IMR-90 (cell line): ENCODE measurements at places on chromosomes 16 and 17. TPM values are rescaled to one million over a fixed set of nuclear protein-coding genes. Genes with fewer than 3 reads are reported as not detected.

DNA sequence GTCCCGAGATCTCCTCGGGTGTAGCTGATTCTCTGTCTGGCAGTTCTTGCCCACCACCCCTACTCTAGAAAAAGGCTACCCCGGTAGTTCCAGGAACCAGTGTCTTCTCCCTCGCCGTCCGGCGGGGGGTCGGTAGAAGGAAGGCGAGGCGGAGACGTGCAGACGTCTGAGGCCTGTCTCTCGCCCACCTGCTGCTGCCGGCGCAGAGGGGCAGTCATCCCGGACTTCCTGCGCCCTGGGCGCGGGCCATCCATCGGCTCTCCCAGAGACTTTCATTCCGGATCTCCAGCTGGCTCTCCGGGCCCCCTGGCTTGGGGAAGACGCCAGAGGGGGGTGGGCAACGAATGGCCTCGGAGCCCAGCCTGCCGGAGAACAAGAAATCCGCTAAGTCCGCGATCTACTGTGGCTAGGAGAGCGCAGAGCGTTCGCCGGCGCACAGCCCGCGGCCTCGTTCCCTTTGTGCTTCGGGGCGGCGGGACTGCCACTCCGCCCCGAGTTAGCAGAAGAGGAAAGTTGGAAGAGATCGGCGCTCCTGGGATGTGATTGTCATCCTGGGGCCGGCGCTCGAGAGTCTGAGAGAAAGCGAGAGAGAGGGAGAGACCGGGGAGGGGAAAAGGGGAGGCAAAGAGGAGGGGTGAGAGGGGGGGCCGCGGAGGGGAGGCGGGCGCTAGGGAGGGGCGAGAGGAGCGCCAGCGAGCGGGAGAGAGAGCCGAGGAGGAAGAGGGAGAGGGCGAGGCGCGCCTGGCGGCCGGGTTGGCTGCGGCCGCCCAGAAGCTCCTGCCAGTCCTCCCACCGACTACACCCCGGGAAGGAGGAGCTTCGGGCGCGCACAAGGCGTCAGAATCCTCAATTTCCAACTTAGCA, at the start of gene IRX5:
Gene IRX5, plus strand, starts transcription at position 861 of the 864 bp plus-strand sequence. CDS start 334 bp downstream, outside the sequence.
- peak; percentile 81 for DNase-seq

The CES3 gene
- total RNA-seq: under 0.01 TPM in 1 of 2 replicates, not detected in the other

GRCh38 chr17:78971756-78972506, 7.8 kb downstream of the LGALS3BP start:
- no peak for DNase-seq

The ADGRG3 gene
- total RNA-seq: not detected in 2 replicates

- no peak for DNase-seq
Observed at GRCh38 chr17:57375040-57375769, 118.9 kb downstream of the MSI2 start.

The CLEC19A gene
- total RNA-seq: not detected in 2 replicates

GRCh38 chr17:40949418-40949817, 12.0 kb upstream of the KRT23 start:
- DNase-seq: no peak

The TNS4 gene
- total RNA-seq: 0.28 TPM in 1 of 2 replicates, not detected in the other

- no peak for DNase-seq
Observed at GRCh38 chr16:74749291-74750055, 25.1 kb downstream of the FA2H start.

The HSD17B2 gene
- total RNA-seq: 0.18 and 0.28 TPM in 2 replicates

DNA sequence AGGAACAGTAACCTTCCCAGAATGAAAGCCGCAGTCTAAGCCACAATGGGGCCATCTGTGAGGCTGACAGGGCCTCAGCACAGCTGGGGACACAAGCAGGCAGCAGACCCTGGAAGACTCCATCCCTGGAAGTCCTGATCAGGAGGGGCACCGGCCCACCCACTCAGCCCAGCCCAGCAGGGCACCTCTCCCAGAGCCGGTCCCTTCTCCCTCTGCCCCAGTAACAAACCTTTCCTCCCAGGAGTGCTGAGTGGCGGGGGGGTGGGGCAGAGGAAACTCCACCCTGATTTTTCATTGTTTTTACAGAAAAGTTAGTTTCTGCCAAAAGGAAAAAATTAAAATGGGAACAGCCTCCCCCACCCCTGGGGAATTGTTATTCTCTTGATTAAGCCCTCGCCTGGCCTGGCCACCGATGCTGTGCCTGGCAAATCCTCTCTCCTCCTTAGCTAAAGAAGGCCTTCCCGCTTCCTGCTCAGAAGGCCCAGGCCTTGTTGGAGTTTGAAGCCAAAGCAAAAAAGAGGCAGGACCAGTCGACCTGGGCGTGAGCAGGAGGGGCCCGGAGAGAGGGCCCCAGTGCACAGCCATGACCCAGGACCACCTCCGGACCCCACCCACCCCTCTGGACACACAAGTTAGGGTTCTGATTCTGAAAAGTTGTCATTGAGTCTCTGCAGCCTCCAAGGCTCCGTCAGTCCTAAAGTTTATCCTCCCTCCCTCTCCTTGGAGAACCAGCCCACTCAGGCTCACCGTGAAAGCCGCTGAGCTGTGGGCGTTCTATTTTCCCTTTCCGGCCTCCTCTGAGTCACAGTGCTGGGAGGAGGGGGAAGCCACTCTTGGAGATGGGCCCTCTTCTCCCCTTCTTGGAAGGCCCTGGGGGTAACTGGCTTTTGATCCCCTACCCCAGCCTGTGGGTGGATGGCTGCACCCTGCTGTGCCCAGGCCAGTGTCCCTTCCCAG, 128.4 kb upstream of the TNRC6C start:
- peak; percentile 72 for DNase-seq

The NOD2 gene
- total RNA-seq: not detected in 2 replicates

The SOST gene
- total RNA-seq: not detected in 2 replicates

The ADAD2 gene
- total RNA-seq: not detected in 2 replicates

GRCh38 chr16:1378087-1378803, 26.5 kb downstream of the GNPTG start:
- DNase-seq: no peak

- no peak for DNase-seq
Observed at GRCh38 chr17:75642182-75642783, 9.0 kb downstream of the SMIM5 start.

DNA sequence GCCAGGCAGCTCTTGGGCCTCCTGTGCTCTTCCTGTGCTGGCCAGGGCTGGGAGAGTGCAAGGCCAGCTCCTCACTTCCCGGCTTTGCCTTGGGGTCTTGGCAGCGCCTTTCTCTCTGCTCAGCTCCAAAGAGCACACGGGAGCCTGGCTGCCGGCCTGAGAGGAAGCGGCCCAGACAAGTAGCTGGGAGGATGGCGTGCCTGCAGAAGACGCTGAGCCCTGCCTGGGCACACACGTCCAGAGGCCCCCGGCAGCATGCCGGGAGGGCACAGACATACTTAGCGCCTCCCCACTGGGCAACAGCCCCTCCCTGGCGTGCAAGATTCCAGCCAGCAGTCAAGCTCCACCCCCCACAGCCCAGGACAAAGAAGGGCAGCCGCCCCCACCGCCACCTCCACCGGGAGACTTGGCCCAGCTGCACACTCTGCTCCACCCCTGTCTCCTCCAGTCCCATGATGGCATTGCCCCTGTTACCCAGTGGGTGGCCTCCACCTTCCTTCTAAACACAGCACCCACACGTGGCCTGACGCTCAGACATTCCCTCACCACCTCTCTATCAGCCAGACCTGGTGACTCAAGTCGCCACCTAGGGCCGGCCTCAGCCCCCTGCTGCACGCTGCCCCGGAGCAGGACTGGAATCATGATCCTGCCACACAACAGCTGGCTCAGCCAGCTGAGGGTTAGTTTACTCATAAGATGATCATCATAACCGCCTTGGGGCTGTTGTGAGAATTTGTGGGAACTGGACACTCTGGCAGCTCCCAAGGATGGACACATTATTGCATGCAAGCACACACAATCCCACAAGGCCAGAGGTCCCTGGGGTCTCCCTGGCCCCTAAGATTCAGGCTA, 12.4 kb downstream of the SGCA start:
- DNase-seq: peak; percentile 99

- DNase-seq: peak; percentile 14
Observed at GRCh38 chr16:1003391-1004347, 22.1 kb downstream of the SOX8 start.

- peak; percentile 73 for DNase-seq
Observed at GRCh38 chr16:66988197-66988788, at the start of gene CES4A. Gene CES4A, plus strand, starts transcription at chr16:66988589. Its CDS starts 184 bp downstream, at chr16:66988773.

GRCh38 chr16:68065716-68066305, 19.4 kb upstream of the NFATC3 start:
- peak; percentile 82 for DNase-seq

- DNase-seq: peak; percentile 39
Observed at GRCh38 chr16:11593581-11593980, 6.9 kb upstream of the LITAF start.

GRCh38 chr16:49567950-49568349, 194.3 kb downstream of the C16orf78 start:
- DNase-seq: no peak

The WNT9B gene
- not detected in 2 replicates for total RNA-seq

The ZP2 gene
- not detected in 2 replicates for total RNA-seq

DNA sequence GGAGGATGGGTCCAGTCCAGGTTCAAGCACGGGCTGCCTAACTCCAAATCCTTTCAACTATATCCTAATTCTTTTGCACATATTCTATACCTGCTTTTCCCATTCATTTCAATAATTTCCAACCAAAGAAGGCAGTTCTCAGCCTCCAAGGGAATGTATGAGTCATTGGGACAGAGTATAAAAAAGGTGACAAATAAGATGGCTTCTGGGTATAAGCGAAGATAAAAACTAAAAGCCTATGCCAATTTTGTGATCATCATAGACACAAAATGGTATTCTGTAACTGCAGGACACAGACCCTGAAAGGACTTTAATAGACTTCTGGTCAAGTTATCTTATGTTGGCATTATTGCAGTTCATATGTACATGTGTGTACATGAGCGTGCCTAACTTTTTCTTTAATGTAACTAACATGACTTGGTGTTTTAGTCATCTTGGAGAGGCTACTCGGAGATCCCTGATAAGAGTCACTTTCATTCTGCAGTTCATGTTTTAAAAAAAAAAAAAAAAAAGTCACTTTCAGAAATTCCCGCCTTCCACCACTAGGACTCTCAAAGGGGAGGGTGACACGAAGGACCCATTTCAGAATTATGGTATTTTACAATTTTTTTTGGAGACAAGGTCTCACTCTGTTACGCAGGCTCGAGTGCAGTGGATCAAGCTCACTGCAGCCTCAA, 17.3 kb downstream of the COG1 start:
- DNase-seq: no peak

- DNase-seq: no peak
Observed at GRCh38 chr17:65219124-65219523, 82.0 kb downstream of the RGS9 start.

GRCh38 chr16:58481931-58482330, 18.0 kb upstream of the NDRG4 start:
- DNase-seq: no peak

The MT1H gene
- total RNA-seq: not detected in 2 replicates

The ACE gene
- total RNA-seq: 1.4 TPM in 2 replicates

DNA sequence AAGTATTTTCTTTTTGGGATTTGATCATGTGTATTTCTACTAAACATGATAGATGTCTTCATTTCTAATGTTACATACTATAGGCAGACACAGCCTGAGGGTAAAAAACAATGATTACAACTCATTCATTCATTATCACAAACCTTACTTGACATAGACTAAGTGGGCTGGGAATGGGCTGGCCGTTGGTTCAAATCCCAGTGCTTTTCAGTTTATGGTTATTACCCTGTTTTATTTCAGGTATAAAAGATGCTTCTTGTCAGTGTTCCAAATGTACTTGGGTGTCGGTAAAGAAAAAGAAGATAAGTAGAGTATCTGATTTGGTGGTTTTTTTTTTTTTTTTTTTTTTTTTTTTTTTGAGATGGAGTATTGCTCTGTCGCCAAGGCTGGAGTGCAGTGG, 149.7 kb upstream of the ZFHX3 start:
- DNase-seq: no peak

The VASN gene
- 9.3 and 10.3 TPM in 2 replicates for total RNA-seq

DNA sequence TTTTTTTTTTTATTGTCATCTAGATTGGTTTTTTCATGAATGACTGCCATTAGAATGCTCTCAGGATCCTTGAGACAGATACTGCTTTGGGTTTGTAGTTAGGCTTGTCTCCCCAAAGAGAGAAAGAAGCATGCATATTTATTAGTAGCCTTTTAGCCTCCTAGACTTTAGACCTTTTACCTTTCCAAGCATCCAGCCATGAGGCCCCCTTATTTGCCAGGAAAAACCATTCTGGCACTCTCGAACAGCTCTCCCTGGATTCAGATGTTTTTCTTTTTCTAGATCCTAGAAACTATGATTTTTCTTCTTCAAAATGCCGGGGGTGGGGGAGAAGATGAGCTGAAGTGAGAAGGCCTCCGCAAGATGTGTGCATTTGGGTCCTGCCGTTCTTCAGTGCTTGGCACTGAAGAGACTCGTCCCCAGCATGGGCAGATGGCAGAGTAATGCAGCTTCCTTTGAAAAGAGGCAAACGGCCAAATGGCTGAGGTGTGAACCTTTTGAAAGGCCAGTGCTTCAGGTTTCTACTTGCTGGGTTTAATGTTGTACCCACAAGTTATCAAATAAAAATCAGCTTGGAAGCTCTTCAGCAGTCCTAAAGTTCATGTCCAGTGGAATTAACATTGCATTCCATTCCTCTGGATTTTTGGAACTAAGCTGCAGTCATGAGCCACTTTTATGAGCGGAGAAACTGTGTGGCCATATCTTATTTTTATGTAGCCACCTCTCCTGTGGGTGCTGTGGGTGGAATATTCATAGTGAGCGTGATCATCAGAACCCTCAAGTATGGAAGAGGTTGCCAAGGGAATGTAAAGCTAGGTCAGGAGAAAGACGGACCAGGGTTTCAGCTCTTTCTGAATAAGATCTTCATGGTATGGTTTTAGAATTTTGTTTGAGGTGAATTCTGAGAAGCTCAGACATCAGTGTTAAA, 7.2 kb downstream of the SOCS7 start:
- no peak for DNase-seq

The ABCC11 gene
- total RNA-seq: under 0.01 and 0.18 TPM in 2 replicates
